ENCODE measurements at places on chromosomes 7 and 10. TPM values are rescaled to one million over a fixed set of nuclear protein-coding genes. Genes with fewer than 3 reads are reported as not detected.

The EBF3 gene
- not detected for total RNA-seq

The SLC18A2 gene
- total RNA-seq = not detected

The SH2D4B gene
- not detected for total RNA-seq

The CABCOCO1 gene
- total RNA-seq = not detected

The SPDYE3 gene
- total RNA-seq = not detected

The HDAC9 gene
- 0.02 TPM for total RNA-seq

The CPN1 gene
- total RNA-seq = not detected

All from NCI-H460 (cell line).